Gastrocnemius medialis (tissue), 4 donors: ENCODE measurements at places on chromosomes 7 and 10. TPM values are rescaled to one million over a fixed set of nuclear protein-coding genes. Genes with fewer than 3 reads are reported as not detected.

Gene PLCE1
- total RNA-seq = 3.8 TPM

Gene NUDT13
- 2.0 TPM for total RNA-seq

Gene ABCB4
- total RNA-seq = 0.68 TPM

Gene ARMC3
- not detected for total RNA-seq

Gene UNCX
- total RNA-seq = not detected

Gene ANKRD22
- total RNA-seq = not detected

Gene STEAP1B
- 0.61 TPM for total RNA-seq

Gene A1CF
- total RNA-seq = 0.31 TPM

Gene SLIT1
- total RNA-seq = 0.10 TPM
